Type B pancreatic cell (in vitro differentiated cells): ENCODE measurements at places on chromosomes 6 and 20.

GRCh38 chr6:87669051-87669450 lies 33.0 kb downstream of the AKIRIN2 start:
- DNase-seq = no peak

GRCh38 chr6:156698239-156699016 lies 78.8 kb upstream of the ARID1B start:
- DNase-seq = no peak

DNA sequence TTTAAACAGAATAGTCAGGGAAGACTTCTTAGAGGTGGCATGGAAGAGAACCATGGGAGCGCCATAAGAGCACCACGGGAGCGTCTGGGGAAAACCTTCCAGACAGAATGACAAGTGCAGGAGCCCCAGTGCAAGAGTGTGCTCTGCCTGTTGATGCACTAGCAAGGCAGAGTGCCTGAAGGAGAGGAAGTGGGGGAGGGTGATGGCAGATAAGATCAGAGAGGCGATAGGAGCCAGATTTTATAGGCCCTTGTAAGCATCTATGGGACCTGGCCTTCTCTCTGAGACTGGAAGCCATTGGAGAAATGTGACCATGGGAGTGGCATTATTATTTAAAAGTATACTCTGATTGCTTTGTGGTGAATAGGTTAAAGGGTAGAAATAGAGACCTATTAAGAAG lies 13.1 kb downstream of the FUCA2 start:
- DNase-seq = no peak

DNA sequence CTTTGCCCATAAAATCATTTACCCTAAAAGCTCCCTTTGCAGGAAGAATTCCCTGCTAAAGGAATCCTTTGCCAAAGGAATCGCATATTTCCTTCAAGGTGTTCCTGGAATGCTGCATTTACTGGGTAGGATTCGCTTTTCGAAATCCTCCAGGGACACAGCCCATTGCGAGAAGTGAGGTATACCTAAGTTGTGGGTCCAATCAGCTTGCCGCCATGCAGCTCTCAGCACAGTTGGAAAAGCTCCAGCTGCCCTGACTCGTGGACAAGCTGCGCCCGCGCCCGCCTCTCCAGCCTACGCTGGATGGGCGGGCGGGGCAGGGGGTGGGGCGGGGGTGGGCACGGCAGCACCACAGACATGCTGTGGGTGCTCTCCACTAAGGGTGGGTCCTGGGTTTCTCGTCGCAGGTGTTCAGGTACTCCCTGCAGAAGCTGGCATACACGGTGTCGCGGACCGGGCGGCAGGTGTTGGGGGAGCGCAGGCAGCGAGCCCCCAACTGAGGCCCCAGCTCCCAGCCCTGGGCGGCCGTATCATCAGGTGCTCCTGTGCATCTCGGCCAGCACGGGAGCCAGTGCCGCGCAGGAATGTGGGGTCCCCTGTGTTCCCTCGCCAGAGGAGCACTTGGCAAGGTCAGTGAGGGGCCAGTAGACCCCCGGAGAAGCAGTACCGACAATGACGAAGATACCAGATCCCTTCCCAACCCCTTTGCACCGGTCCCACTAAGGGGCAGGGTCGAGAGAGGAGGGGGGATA lies 1.4 kb downstream of the NNAT start:
- no peak for DNase-seq

DNA sequence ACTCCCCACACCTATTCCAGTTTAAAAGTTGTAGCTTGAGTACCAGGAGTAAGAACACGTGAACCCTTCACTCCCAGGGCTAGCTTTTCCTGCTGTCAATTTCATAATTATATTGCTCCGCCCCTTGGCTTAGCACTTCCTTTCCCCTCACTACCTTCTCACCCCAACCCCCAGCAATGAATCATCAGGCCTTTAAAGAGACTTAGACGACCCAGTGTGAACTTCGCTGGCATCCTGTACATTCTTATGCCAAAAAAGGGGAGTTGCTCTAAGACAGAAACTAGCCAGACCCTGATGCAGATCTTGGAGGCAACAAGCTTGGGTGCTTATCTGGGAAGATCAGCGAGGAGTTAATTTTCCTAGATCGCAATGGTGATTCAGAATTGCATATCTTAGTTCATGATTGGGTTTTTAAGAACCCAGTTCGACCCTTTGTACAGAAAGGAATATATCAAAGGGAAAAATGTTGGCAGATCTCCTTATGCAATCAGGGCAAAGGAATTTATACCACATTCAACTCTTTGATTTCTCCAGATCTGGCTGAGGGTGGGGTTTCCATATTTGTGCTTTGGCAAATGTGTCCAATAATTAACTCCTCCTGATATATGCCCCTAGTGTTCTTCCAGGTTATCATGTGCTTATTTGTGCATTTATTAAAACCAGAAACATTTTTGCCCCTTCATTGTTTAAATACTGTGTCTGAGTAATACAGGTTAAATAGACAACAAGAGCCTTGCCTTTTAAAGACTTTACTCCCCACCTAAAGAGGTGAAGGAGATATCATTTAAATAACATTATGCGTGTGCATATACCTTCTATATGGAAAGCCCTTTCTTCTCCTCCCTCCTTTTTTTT lies 8.1 kb upstream of the ATXN1 start:
- DNase-seq = no peak

DNA sequence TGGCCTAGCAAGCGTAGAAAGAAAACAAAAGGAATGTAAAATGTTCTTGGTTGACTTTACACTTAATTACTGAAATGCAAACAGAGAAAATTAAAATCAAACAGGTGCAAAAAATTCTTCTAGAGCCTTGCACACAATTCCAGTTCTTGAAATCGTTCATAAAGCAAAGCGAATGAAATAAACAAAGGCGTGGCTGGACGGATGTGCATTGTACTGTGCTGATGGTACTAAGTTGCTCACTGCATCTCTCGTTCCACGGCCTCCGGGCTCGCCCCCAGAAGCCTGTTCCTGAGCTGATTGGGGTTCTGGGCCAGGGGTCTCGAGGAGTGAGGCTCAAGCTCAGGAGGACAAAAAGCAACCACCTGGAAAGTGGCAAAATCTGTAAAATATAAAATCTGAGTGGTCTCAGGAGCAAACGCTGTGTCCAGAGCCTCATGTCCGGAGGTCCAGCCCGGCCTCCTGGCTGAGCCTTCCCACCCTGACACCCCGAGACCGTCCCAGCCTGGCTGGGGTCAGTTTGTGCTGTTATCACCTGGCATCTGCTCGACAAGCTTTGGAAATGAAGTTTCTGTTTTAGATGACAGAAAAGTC lies 71.3 kb downstream of the TTLL2 start:
- DNase-seq = no peak

GRCh38 chr6:68343901-68344300 lies 291.2 kb upstream of the ADGRB3 start:
- DNase-seq = no peak

GRCh38 chr20:57391439-57392301 lies 474 bp downstream of the RBM38 start:
- DNase-seq = no peak

DNA sequence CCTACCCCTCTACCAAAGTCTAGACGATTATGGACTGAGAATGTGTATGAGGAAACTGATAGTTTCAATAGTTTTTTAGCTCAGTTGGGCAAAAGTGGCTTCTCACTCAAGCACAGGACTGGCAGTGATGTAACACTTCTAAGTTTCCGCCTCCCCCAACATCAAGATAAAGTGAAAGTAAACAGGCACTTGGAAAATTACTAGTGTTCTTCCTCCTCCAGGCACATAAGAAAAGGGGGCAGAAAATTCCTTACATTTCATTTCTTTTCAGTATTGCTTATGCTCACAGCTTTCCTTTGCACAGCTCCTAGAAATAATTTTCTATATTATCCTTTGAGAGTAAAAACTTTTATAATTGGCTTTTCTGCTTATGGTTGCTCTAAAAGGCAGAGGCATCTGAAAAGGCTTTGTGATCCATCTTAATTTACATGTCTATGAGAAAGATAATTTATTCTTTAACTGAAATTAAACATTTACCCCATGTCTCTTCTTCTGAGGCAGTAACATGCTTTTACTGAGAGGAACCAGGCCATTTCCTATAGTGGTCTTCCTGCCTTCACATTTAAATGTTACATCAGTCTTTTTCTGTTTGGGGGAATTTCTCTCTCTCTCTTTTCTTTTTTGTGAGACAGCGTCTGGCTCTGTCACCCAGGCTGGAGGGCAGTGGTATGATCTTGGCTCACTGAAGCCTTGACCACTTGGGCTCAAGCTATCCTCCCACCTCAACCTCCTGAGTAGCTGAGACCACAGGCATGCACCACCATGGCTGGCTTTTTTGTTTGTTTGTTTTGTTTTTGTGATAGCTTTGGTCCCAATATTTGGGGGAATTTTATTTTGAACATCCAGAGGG lies 65.0 kb upstream of the EEF1A1 start:
- DNase-seq = no peak

DNA sequence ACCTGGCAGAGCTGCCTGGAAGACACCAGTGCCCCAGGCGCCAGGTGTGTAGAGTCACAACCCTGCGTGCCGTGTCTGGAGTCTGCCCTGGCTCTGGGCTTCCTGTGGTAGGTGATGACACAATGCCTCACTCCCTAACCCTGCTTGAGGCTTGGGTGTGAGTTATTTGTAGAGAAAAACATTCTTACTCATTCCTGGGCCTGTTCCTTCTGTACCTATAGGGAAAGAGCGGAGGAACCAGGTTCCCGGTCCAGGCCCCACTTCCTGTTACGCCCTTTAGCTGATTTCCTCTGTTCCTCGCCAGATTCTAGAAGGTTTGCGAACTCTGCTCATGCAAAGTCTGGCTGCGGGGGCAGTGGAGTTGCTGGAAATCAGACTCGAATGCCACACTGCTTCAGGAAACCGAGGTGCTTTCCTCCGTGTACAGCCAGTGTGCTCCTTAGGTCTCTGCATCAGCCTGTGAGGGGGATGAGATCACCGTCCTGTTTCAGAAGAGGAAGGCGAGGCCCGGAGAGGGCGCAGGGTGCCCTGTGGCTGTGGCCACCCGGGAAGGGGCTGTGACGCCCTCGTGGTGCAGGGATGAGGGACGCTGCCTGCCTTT lies 67.1 kb upstream of the DUSP22 start:
- DNase-seq = no peak

DNA sequence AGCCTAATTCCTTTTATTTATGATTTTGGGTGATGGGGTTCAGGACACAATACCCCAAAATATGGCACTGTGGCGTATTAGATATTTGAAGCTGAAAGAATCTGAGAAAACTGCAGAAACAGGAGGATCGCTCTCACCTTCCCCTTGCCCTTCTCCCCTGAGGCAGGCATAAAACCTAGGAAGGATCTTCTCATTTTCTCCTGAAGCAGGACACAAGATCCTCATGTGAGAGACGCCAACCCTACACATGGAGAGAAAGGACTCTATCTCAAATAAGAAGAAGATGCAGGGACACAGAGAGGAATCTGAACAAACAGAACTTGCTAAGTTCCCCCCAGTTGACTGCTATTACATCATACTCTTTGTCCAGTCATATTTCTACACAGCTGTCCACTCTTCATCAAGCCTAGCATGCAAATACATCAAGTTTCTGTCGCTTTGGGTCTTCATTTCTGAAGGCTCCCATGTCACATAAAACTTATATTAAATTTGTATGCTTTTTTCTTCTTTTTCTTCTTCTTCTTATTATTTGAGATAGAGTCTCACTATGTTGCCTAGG lies 109.0 kb downstream of the DTNBP1 start:
- DNase-seq = no peak

- no peak for DNase-seq
Measured at GRCh38 chr6:169388395-169389166, 134.9 kb upstream of the THBS2 start.

DNA sequence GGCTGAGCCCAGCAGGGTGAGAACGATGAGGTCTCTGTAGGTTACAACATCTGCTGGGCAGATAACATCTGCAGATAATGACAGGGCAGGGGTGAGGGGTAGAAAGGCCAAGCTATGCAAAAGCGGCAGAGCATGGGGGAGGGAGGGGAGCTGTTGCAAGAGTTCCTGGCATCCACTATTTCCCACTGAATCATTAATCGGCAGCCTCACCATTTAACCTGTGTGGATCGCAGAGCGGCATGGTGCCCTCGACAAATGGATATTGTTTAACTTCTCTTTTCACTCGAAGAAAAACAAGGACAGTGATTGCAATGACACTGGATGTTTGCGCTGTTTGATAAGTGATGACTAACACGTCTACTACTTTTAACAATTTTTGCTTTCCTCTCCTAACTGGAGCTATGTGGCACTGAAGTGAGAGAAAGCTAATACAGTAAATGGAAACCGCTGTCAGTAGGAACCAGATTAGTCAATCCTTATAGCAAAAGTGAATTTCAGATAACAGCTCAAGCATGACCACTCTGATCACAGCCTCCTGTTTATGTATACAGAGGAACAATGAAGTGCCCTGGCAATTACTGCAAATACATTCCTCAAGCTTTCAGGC lies 381.5 kb downstream of the TFAP2A start:
- no peak for DNase-seq

- DNase-seq = peak; percentile 66
Measured at GRCh38 chr20:41172296-41173140, 35.2 kb downstream of the PLCG1 start.

DNA sequence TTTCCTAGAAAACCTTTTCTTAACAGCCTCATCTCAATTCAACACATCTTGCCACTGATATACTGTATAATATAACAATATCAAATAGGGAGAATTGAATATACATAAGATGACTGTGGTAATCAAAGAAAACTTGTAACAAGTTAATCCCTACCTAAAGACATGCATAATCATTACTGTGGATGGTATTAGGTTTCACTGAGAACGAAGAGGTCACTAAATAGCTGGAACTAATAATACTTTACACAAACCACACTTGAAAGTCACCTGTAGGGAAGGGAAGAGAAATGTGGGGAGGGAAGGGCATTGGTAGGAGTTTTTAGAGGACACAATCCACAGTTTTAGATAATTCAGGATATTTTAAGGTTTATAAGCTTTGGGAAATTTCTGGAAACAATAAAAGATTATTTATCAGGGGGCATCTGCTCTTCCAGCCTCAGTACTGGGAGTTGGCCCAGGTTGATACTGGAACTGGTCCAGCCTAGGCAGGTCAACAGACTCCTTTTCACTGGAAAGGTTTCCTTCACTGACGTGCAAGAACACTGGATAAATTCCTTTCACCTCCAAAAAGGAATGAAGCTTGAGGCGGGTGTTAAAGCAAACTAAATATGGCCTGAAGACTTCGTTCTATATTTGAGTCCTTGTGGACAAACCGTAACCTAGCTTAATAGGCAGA lies 44.0 kb downstream of the MAP7 start:
- no peak for DNase-seq
